ENCODE measurements at places on chromosomes 7 and 10.
A peak's percentile ranks its signal among the peaks of the same experiment; 100 is the strongest.

GRCh38 chr10:7529638-7530037 is 118.8 kb upstream of the SFMBT2 start:
- peak; percentile 75 for DNase-seq

GRCh38 chr7:101248276-101248675 is 3.4 kb upstream of the FIS1 start:
- no peak for DNase-seq

DNA sequence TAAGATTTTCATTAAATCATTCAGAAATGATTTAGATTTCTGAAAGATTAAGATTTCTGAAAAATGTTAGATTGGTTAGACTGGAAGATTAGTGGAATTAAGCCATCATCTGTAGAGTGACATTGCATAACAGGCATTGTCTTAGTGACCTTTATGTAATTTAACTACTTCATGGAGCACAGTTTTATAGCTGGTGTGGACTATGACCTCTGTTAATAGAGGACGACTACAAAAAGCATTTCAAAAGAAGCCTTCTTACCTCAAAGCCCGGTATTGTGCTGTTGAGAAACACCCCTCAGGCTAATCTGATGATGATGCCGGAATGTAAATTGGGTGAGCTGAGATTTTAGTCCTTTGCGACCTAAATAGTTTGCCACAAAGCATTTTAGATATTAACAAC is 55.6 kb downstream of the GALNT11 start:
- DNase-seq = no peak

- no peak for DNase-seq
Observed at GRCh38 chr7:50795253-50795652, 12.6 kb upstream of the GRB10 start.

- DNase-seq = no peak
Observed at GRCh38 chr10:23556727-23557440, 118.0 kb downstream of the OTUD1 start.

- no peak for DNase-seq
Observed at GRCh38 chr7:148717266-148717793, 18.6 kb downstream of the CUL1 start.

- DNase-seq = peak; percentile 75
Observed at GRCh38 chr10:87531908-87532622, 27.4 kb downstream of the MINPP1 start.

DNA sequence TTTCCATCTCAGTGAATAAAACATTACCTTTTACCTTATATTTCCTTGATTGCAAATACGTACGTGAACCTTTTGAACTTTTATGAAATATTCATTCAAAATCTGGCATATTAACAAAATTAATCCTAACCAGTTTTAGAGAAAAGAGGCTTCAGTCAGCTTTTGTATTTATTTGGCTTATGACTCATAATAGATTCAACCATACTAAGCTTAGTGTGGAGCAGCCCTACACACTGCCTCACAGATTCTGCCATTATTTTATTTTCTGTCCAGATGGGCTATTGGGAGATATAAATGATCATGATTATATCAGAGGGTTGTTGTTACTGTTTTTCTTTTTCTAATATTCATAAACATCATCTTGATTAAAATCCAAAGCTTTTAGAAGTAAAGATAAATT is 325.5 kb downstream of the GPR37 start:
- DNase-seq = no peak

DNA sequence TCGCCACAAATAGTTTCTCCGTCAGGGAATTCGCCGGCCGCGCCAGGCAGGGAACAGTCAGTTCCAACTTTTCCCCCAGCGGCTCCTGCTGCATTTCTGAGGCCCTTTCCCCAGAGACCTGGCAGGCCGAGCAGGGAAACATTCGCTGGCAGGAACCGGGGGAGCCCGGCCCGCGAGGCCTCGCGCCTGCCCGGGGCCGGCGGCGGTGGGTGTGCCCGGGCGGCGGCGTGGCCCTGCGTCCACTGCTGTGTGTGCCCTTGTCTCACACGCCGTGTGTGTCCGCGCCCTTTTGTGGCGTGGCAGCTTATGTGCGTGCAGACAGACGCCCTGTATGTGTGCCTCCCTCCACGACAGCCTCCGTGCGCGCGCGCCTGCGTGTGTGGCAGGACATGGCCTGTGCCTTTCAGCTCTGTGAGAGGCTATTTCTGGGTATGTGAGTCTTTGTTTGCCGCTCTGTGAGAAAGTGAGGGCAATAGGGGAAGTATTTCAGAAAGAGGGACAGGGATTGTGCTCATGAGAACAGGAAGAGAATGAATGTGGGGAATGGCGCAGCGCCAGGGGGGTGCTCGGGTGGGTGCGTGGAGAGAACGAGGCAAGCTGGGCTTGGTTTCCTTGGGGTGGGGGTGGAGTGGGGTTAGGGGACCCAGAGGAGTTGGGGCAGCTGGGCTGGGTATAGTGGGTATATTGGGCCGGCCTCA is 689 bp upstream of the SMARCD3 start:
- DNase-seq = peak; percentile 85

GRCh38 chr10:63760708-63761047 is 239.5 kb downstream of the REEP3 start:
- no peak for DNase-seq

DNA sequence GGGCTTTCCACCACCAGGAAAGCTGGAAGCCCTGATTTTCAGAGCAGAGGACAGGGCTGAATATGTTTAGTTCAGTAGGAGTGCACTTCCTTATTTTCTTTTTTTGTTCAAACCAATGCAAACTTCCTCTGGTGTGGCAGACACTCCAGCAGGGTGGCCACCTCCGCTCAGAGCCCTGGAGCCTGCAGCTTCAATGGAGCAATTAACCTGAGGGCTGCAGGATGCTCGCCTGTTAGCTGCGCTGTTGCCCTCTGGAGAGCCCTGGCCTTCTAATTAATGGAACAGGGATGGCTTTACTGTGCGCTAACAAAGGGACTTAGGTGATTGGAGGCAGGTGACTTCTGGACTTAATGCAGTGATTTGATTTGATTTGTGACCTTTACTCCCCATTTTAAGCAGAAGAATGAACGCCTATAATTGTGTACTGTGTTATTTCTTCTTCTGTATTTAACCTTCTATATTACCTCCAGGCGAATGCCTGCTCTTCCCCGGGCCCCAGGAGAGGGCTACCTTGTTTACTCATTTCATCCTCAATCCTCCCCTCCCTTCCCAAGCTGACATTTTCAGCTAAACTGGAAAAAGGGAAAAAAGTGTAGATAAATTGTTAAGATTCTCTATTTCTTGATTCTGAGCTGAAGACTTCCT is 123.0 kb upstream of the CTBP2 start:
- no peak for DNase-seq

- DNase-seq = no peak
Observed at GRCh38 chr7:70178787-70179186, 580.5 kb downstream of the AUTS2 start.

GRCh38 chr10:110022716-110023504 is 15.1 kb downstream of the ADD3 start:
- DNase-seq = no peak

DNA sequence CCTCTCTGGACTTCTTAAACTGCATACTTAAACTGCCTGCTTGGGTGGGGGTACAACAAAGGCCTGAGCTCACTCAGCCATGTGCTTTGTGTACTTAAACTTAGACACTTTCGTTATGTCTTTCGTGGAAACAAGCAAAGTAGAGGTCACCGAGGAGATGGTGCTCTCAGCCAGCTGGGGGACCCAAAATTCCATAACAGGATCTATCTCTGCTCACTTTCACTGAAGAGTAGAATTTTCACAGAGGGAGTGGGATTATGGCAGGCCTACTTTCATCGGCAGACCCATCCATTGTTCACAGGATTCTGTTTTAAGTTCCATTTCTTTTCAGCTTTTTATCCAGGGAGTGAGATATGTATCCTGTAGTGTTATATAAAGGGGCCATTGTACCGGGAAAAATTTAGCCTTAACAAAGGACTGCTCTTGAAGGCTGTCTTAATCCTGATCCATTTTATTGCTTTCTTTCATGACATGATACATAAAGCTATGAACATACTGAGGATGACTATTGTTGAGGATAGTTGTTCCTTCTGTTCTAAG is 370.0 kb upstream of the GHITM start:
- no peak for DNase-seq

DNA sequence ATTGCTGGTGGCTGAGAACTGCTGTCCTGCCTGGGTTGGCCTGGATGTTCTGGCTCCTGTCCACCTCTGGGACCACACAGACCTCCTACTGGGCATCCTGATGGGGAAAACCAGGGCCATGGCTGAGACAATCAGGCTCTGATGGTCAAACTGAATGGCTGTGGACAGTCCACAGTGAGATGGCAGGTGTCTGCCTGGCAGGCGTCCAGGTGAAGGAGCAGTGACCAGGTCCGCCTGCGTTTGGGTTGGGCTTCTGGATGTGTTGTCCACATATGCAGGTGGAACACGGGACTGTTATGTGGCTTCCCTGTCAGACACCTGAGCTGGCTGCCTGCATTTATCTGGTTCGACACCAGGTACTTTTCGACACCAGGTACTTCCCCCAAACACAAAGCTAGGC is 241.7 kb downstream of the BUB3 start:
- no peak for DNase-seq

- peak; percentile 40 for DNase-seq
Observed at GRCh38 chr10:70561558-70561957, 41.0 kb downstream of the PRF1 start.

DNA sequence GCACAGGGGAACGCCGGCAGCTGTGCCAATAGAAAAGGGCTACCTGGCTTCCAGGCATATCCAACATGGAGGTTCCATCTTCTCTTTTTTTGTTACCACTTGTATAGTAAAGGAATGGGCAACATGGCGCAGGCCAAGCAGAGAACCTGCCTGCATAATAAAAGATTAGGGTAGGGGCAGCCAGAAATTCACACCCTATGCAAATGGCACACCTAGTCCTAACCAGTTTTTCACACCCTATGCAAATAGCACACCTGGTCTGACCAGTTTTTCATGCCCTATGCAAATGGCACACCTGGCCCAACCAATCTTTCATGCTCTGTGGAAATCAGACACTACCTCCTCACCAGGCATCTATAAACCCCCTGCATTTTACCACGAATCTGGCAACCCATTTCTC is 369.5 kb downstream of the IPMK start:
- DNase-seq = no peak

GRCh38 chr10:62880162-62880561 is 64.0 kb upstream of the EGR2 start:
- no peak for DNase-seq

DNA sequence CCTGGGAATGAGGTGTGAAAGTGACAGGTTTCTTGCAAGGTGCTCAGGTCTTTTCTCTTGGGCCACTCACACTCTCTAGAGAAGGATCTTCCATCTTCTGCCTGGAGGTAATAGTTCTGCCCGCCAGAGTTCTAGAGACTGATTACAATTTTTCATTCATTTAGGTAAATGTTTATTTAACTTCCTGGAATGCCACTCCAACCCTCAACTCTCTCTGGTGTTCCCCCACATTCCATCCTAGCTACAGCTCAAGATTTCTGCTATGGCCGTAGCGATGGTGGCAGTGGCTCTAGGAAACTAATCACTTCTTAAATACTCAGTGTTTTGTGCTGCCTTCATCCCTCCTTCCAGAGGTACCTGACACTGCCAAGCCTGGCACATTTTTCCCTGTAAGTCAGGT is 174.6 kb downstream of the WDR11 start:
- no peak for DNase-seq

DNA sequence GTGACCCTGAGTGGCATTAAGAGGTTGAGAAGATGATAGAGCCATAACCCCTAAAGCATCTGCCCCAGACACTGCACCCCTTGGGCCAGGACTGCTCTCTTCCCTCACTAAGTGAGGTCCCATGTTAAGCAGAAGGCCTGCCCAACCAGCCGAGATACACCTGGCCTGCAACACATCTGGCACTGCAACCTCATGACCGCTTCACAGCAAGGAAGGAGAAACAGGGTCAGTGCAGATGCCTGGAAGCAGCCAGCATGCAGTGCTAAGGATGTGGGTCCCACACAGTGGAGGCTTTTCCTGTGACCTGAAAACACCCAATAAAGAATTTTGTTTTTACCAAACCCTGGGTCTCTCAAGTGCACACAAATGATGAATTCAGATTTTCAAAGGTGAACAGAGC is 7.4 kb downstream of the NOD1 start:
- DNase-seq = peak; percentile 81

Measured in sigmoid colon (tissue), 7 donors.